Psoas muscle (tissue), 8 donors: ENCODE measurements at places on chromosomes 7 and 10. TPM values are rescaled to one million over a fixed set of nuclear protein-coding genes. Genes with fewer than 3 reads are reported as not detected.

GRCh38 chr10:100100651-100101184 is 19.0 kb upstream of the CPN1 start:
- H3K27ac ChIP-seq, result no peak overlapping the region
- H3K4me3 ChIP-seq, result no peak overlapping the region
- H3K36me3 ChIP-seq, result no peaks in the 10 kb centered on the region
- no peak for DNase-seq

DNA sequence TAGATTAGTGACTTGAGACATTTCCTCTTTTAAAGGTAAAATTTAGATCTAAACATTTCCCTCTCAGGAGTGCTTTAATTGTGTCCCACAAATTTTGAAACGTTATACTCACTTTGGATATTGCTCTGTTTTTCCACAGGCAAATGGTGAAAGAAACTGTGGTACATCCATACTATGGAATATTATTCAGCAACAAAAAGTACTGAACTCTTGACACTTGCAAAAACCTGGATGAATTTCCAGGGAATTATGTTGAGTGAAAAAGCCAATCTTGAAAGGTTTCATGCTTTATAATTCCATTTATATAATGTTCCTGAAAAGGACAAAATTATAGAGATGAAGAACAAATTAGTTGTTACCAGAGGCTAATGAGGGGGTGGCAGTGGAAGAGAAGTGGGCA is 153.3 kb upstream of the SVIL start:
- no peaks in the 10 kb centered on the region for H3K27me3 ChIP-seq
- H3K4me1 ChIP-seq, result peaks cover 16% of the 10 kb centered on the region
- no peak overlapping the region for H3K4me3 ChIP-seq
- DNase-seq, result no peak
- H3K36me3 ChIP-seq, result no peaks in the 10 kb centered on the region

Gene OPN4
- polyA plus RNA-seq, result 0.23 TPM

DNA sequence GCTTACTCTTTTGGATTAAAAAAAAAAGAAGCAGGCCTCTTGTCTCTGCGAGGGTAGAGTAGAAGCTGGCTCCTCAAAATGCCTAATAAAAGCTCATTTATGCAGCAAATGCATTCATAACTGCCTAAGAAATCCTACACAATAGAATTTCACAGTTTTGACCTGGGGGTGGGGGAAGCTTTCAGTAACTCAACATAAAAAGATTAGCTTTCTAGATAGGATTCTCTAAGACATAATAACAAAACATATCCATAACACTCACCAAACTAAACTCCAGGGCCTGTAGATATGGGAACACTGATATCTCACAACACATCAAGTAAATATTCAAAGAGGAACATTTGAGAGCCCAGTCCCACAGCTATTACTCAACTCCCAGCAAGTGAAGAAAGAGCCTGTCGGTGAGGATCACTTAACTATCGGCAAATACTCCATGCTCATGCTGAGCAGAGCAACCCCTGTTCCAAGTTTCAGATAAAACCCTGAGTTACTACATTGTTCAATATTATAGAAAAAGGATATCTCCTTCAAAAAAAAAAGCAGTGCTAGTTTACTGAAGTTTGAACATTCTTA is 88.1 kb downstream of the COBL start:
- H3K4me1 ChIP-seq, result peaks cover 42% of the 10 kb centered on the region
- no peaks in the 10 kb centered on the region for H3K36me3 ChIP-seq
- no peak for DNase-seq
- peak overlapping the region; percentile 71 for H3K27ac ChIP-seq
- no peaks in the 10 kb centered on the region for H3K27me3 ChIP-seq

DNA sequence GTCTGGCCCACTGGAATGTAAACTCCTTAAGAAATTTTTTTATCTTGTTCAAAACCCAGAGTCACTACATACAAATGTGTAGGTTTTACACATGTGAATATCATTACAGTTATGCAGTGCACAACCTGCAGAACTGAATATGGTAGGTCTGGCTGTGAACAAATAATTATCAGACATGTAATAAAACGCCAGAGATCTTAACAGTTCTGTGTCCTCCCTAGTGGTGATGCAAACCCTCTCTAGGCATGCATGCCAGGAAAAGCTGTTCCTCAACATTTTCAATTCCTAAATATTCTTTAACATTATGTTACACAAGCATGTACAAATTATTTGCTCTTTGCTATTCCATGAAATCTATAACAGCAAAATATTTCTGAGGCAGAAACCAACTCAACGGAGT is 124.6 kb downstream of the IMMP2L start:
- no peaks in the 10 kb centered on the region for H3K27me3 ChIP-seq
- H3K27ac ChIP-seq, result no peak overlapping the region
- no peaks in the 10 kb centered on the region for H3K36me3 ChIP-seq
- H3K4me3 ChIP-seq, result no peak overlapping the region

GRCh38 chr10:31937371-31937770 is 8.7 kb upstream of the ARHGAP12 start:
- no peak overlapping the region for H3K4me3 ChIP-seq
- H3K27ac ChIP-seq, result no peak overlapping the region
- no peaks in the 10 kb centered on the region for H3K36me3 ChIP-seq
- no peaks in the 10 kb centered on the region for H3K27me3 ChIP-seq
- peaks cover 5% of the 10 kb centered on the region for H3K4me1 ChIP-seq

Gene GRM8
- polyA plus RNA-seq, result 0.08 TPM

DNA sequence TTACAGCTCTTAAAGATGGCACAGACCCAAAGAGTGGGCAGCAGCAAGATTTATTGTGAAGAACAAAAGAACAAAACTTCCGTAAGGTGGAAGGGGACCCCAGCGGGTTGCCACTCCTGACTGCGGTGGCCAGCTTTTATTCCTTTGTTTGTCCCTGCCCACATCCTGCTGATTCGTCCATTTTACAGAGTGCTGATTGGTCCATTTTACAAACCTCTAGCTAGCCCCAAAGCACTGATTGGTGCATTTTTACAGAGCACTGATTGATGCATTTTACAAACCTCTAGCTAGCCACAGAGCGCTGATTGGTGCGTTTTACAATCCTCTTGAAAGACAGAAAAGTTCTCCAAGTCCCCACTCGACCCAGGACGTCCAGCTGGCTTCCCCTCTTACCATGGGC is 16.8 kb upstream of the CCSER2 start:
- no peaks in the 10 kb centered on the region for H3K27me3 ChIP-seq
- no peak overlapping the region for H3K27ac ChIP-seq
- DNase-seq, result no peak
- no peaks in the 10 kb centered on the region for H3K36me3 ChIP-seq

DNA sequence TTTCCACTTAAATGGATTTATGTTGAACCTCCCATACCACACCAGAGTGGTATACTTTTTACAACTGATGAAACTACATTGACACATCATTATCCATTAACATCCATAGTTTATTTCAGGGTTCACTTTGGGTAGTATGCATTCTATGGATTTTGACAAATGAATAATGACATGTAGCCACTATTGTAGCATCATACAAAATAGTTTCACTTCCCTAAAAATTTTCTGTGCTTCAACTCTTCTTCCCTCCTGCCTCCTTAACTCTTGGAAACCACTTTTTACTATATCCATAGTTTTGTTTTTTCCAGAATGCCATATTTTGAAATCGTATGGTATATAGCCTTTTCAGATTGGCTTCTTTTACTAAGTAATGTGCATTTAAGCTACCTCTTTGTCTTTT is 199.5 kb upstream of the TMEM196 start:
- DNase-seq, result no peak
- no peak overlapping the region for H3K27ac ChIP-seq
- H3K36me3 ChIP-seq, result no peaks in the 10 kb centered on the region
- no peak overlapping the region for H3K4me3 ChIP-seq
- no peaks in the 10 kb centered on the region for H3K27me3 ChIP-seq
- no peaks in the 10 kb centered on the region for H3K4me1 ChIP-seq

- H3K4me1 ChIP-seq, result no peaks in the 10 kb centered on the region
- H3K27ac ChIP-seq, result no peak overlapping the region
- no peaks in the 10 kb centered on the region for H3K27me3 ChIP-seq
These were observed 131.7 kb upstream of the PRSS58 start for GRCh38 chr7:142389544-142389943.

- DNase-seq, result no peak
- H3K36me3 ChIP-seq, result peaks cover 84% of the 10 kb centered on the region
- no peaks in the 10 kb centered on the region for H3K27me3 ChIP-seq
- H3K4me3 ChIP-seq, result no peak overlapping the region
These were observed 10.0 kb downstream of the TMEM120A start for GRCh38 chr7:75984130-75985008.

DNA sequence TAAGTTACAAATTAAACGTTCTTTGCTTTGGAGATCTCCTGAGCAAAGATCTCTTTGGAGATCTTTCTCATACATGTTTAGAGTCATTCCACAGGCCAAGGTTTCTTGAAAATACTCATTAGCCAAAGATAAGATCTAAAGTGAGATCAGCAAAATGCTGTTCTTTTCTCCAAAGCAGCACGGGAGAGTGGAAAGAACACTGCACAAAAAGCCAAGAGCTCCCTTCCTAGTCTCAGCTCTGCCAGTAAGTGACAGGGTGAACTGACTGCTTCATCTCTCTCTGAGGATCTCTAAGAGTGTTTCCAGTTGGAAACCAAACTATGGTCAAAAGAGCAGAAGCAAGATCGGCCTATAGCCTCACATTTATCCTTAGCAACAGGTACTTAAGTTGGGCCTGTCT is 168.4 kb upstream of the ASAH2 start:
- no peaks in the 10 kb centered on the region for H3K36me3 ChIP-seq
- no peak overlapping the region for H3K27ac ChIP-seq
- no peaks in the 10 kb centered on the region for H3K27me3 ChIP-seq
- DNase-seq, result no peak
- no peak overlapping the region for H3K4me3 ChIP-seq

DNA sequence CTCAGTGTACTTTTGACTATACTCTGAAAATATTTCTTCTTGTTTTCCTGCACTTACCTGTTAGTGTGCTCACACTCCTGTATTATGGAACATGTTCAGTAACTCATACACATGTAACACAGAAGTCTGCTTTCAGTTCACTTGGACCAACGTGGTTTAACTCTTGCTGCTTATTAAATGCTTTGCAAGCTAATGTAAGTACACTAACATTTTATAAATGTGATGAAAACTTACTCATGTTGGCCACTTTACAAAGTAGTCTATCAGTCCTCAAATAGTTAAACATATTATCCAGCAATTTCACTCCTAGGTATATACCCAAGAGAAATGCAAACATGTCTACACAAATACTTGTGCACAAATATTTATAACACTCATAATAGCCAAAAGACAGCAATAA is 98.4 kb downstream of the UBE2H start:
- no peak overlapping the region for H3K4me3 ChIP-seq
- H3K27ac ChIP-seq, result peak overlapping the region; percentile 19
- peaks cover 13% of the 10 kb centered on the region for H3K36me3 ChIP-seq
- no peak for DNase-seq
- H3K4me1 ChIP-seq, result peaks cover 43% of the 10 kb centered on the region

Gene PITRM1
- 68.3 TPM for polyA plus RNA-seq

- no peaks in the 10 kb centered on the region for H3K4me1 ChIP-seq
- no peak for DNase-seq
- no peaks in the 10 kb centered on the region for H3K36me3 ChIP-seq
- H3K27ac ChIP-seq, result no peak overlapping the region
These were observed 7.8 kb upstream of the NPC1L1 start for GRCh38 chr7:44548893-44549292.

Gene SLC26A4
- 0.22 TPM for polyA plus RNA-seq

DNA sequence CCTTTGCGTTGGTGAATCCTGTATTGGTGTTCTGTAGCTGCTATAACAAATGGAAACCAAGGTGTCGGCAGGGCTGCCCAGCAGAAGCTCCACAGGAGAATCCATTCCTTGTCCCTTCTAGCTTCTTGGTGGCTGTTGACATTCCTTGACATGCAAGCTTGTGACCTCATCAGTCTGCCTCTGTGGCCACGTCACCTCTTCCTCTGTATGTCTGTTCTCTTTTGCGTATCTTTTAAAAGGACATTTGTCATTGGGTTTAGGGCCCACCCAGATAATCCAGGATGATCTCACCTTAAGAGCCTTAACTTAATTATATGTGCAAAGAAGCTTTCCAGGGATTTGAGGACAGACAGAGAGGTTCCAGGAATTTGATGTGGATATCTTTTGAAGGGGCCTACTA is 15.3 kb upstream of the ZCCHC24 start:
- no peak for DNase-seq
- peaks cover 12% of the 10 kb centered on the region for H3K4me1 ChIP-seq
- no peak overlapping the region for H3K4me3 ChIP-seq
- H3K36me3 ChIP-seq, result no peaks in the 10 kb centered on the region
- H3K27me3 ChIP-seq, result no peaks in the 10 kb centered on the region

Gene OR2A42
- 0.01 TPM for polyA plus RNA-seq

GRCh38 chr7:14381306-14381705 is 391.8 kb upstream of the ETV1 start:
- no peak for DNase-seq
- no peaks in the 10 kb centered on the region for H3K27me3 ChIP-seq
- H3K36me3 ChIP-seq, result no peaks in the 10 kb centered on the region
- no peak overlapping the region for H3K27ac ChIP-seq
- H3K4me3 ChIP-seq, result no peak overlapping the region

GRCh38 chr7:84848219-84848973 is 338.5 kb downstream of the SEMA3D start:
- no peaks in the 10 kb centered on the region for H3K4me1 ChIP-seq
- no peak overlapping the region for H3K27ac ChIP-seq
- no peak overlapping the region for H3K4me3 ChIP-seq
- DNase-seq, result no peak

Gene MRLN
- 297 TPM for polyA plus RNA-seq

DNA sequence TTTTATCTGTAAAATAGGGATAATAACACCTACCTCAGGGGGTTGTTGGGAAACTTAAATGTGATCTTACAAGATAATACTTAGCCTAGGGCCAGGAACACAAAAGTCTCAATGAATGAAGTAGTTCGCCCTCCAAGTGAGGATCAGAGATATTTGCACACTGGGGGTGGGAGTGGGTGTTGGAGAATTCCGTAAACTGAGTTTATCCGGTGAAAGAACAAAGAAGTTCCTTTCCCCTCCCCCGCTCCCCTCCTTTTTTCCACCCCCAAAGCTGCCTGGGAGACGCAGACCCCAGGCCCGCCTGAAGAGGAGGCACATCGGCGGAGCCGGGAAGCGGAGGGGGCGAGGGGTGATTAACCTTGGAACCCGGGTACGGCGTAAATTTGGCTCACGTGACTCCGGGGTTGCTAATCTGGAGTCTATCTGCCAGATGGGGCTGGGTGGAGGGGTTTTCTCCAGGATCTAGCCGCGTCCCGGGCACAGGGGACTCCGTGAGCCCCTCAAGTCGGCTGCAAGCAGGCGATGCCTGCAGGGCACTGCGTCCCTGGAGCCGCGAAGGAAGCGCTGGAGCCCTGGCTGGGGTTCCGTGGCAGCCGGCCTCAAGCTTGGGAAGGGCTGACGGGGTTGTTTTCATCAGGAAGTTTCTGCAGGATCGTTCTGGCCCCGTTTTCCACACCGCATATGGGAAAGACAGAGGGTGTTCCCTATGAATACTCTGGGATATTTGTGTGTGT is 1.4 kb upstream of the PODXL start:
- no peaks in the 10 kb centered on the region for H3K36me3 ChIP-seq
- no peaks in the 10 kb centered on the region for H3K27me3 ChIP-seq
- peak overlapping the region; percentile 53 for H3K27ac ChIP-seq

Gene STEAP2
- 0.32 TPM for polyA plus RNA-seq

Gene LDB3
- polyA plus RNA-seq, result 518 TPM
